ENCODE measurements at places on chromosomes 3 and 15. TPM values are rescaled to one million over a fixed set of nuclear protein-coding genes. Genes with fewer than 3 reads are reported as not detected.

PTPRG gene
- 124 TPM for total RNA-seq

CATSPER2 gene
- total RNA-seq, result 5.2 TPM

- DNase-seq, result no peak
These were observed 45.3 kb upstream of the NEDD4 start for GRCh38 chr15:56038707-56039106.

STOML1 gene
- 18.6 TPM for total RNA-seq

DNA sequence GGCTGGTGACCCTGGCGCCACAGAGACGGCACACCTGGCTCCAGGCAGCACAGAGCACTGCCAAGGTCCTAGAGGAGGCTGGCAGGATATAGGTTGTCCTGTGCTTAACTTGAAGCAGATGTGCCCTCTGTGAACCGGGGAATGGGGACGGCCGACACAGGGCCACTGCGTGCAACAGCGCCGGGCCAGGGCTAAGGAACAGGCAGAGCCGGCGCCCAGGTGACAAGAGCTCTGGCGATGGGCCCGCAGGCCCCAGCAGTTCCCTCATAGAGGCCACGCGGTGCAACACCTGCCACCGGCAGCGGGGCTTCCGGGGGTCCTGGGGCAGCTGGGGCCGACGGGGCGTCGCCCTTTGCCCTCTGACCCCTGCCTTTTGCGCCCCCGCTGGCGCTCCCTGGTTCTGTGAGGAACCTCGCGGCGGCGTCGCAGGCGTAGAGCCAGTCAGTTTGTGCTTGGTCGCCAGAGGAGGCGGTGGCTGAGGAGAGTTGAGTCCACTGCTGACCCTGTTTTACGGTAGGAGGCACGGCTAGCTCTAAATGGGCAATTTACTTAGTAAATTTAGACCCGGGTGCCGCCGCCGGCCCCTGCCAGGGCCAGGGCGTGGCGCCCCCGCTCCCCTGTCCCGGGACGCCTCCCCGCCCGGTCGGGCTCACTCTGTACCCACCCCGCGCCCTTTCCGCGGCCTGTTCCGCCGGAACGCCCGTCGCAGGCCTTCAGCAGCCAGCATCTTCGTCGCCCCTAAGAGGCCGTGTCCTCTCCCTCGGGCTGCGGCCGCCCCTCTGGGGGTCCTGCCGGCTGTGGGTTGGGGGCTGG lies at the start of gene NPAP1:
NPAP1 (plus strand) TSS at position 444 of the 813 bp plus-strand sequence; CDS start at position 537, 93 bp downstream.
- no peak for DNase-seq
